Spleen (tissue), 13 donors: ENCODE measurements at places on chromosomes 5 and 9.

DNA sequence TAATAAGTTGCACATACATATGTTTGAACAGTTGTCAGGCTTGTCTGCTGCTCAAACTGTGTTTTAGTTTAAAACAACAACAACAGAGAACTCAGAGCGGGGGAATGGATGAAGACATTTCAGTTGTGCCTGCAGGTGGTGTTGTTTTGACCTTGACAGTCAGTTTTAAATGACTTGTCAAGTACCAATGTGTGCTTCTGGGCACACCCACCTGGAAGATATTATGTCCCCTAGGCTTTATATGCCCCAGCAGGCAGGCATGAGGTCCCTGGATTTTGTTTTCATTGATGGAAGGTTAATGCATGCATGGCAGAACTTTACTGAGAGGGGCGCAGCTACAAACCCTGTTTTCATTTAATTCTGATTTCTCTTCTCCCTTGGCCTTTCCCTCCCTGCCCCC is 84.6 kb downstream of the AOPEP start:
- H3K27me3 ChIP-seq: no peaks in the 10 kb centered on the region
- no peaks in the 10 kb centered on the region for H3K36me3 ChIP-seq
- H3K4me3 ChIP-seq: no peak overlapping the region
- no peaks in the 10 kb centered on the region for H3K4me1 ChIP-seq

- no peaks in the 10 kb centered on the region for H3K36me3 ChIP-seq
- no peak overlapping the region for H3K27ac ChIP-seq
- no peaks in the 10 kb centered on the region for H3K27me3 ChIP-seq
- no peak overlapping the region for H3K4me3 ChIP-seq
- no peak for DNase-seq
These were observed 114.4 kb upstream of the PPP1R26 start for GRCh38 chr9:135365013-135365768.

DNA sequence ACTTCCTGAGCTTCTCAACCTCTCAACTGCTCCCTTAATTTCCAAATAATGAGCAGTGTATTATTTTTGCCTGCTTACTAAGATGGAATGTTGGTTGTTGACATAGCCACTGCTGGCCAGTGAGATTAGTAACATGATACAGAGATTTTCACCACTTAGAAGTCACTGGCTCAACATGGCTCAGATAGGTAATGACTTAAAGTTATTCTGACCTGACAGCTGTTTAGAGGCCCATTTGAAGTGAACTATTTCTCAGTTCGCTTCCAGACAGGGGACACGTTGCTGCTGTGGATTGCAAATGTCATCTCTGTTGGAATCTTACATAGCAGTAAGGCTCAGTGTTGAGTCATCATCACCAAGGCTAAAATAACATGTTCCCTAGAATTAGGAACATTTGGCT is 490.2 kb downstream of the TLE4 start:
- no peaks in the 10 kb centered on the region for H3K36me3 ChIP-seq
- no peak overlapping the region for H3K27ac ChIP-seq
- no peaks in the 10 kb centered on the region for H3K27me3 ChIP-seq

GRCh38 chr9:133202688-133203453 is 6.2 kb downstream of the OBP2B start:
- H3K4me3 ChIP-seq: no peak overlapping the region
- DNase-seq: peak; percentile 28
- no peak overlapping the region for H3K27ac ChIP-seq
- H3K4me1 ChIP-seq: no peaks in the 10 kb centered on the region
- H3K27me3 ChIP-seq: no peaks in the 10 kb centered on the region

DNA sequence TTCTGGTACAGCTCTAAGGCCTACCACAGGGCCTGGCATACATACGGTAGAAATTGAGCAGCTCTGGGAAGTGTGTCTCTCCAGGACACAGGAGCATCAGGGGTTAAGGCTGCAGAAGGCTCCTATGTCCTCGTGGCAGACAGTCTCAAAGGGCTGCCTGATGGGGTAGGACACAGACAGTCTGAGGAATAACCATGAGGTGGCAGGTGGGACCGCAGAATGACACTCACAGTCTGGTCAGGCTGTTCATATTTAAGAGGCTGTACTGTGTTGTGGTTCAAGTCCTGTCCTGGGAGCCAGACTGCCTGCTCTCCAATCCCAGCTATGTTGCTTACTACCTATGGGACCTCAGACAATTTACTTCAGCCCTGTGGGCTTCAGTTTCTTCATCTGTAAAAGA is 217.1 kb downstream of the TRIM32 start:
- no peaks in the 10 kb centered on the region for H3K4me1 ChIP-seq
- no peak overlapping the region for H3K27ac ChIP-seq
- H3K4me3 ChIP-seq: no peak overlapping the region
- no peaks in the 10 kb centered on the region for H3K36me3 ChIP-seq
- no peaks in the 10 kb centered on the region for H3K27me3 ChIP-seq

DNA sequence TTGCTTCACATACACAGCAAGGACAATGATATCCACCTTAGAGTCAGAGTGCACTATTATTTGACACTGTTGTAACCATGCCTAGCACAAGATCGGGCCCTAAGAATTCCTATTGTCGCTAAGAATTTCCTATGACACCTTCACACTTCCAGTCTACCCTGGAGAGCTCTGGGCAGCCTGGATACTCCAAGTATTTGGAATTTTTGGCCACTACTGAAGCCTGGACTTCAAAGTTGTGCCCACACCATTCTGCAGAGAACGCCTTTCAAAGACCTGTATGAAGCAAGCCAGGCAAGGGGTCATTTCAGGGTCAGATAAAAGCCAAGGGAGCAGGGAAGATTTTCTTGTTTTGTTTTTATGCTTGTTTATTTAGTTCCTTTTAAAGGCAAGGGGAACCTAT is 179.7 kb downstream of the PAPPA start:
- H3K27ac ChIP-seq: no peak overlapping the region
- no peak for DNase-seq
- H3K4me3 ChIP-seq: no peak overlapping the region

DNA sequence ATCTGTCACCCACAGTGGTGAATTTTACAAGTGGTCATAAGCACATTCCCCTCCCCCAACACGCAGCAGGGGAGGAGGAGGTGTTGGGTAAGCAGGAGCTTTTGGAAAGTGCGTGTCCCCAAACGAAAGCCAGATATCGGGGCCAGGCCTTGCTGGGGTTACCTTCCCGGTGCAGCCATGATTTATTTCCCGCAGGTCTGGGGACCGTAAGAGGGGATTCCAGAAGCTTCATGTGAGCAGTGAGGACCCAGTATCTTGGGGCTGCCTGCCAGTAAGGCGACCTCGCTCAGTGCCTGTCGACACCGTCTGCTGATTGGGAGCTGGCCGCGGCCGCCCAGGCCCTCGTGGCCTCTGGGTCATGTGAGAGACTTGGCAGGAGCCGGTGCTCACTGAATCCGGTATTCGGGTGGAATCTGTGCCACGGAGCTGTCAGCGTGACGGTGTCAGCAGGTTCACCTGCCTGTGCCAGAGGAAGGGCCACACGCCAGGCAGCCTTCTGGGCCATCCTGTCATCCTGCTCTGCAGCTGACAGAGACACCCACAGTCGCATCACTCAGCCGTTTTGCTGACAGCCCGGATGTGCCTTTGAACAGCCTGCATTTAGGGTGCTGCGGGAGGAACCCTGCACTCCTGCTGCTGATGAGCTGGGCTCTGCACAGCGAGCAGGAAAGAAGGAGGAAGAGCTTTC is 37.3 kb downstream of the SEC61B start:
- H3K27me3 ChIP-seq: no peaks in the 10 kb centered on the region
- DNase-seq: peak; percentile 87
- peaks cover 12% of the 10 kb centered on the region for H3K4me1 ChIP-seq
- H3K27ac ChIP-seq: peak overlapping the region; percentile 29
- no peaks in the 10 kb centered on the region for H3K36me3 ChIP-seq

DNA sequence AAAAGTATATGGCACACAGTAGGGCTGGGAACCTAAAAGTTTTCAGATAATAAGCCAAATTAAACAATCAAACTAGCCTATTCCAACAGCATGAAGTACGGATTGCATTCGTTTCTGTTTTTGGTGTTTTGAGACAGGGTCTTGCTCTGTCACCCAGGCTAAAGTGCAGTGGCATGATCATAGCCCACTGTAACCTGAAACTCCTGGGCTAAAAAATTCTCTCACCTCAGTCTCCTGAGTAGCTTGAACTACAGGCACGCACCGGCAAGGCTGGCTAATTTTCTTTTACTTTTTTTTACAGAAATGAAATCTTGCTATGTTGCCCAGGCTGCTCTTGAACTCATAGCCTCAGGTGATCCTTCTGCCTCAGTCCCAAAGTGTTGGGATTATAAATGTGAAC is 5.2 kb downstream of the RFX3 start:
- no peak overlapping the region for H3K27ac ChIP-seq
- DNase-seq: no peak
- H3K4me1 ChIP-seq: peaks cover 58% of the 10 kb centered on the region

- peak overlapping the region; percentile 79 for H3K27ac ChIP-seq
- no peak for DNase-seq
- no peaks in the 10 kb centered on the region for H3K36me3 ChIP-seq
- H3K4me3 ChIP-seq: peak overlapping the region; percentile 31
- peaks cover 27% of the 10 kb centered on the region for H3K4me1 ChIP-seq
These were observed 1.3 kb downstream of the GPSM1 start for GRCh38 chr9:136328622-136329041.

- no peaks in the 10 kb centered on the region for H3K36me3 ChIP-seq
- peak overlapping the region; percentile 80 for H3K4me3 ChIP-seq
- peak overlapping the region; percentile 13 for H3K27ac ChIP-seq
These were observed 1.7 kb downstream of the GOLM1 start for GRCh38 chr9:86097510-86098224.

- no peaks in the 10 kb centered on the region for H3K27me3 ChIP-seq
- H3K4me1 ChIP-seq: peaks cover 26% of the 10 kb centered on the region
- no peak overlapping the region for H3K4me3 ChIP-seq
- H3K27ac ChIP-seq: no peak overlapping the region
- no peak for DNase-seq
These were observed 86.2 kb upstream of the HSPA9 start for GRCh38 chr5:138661291-138661960.

GRCh38 chr9:14365670-14366069 is 51.7 kb upstream of the NFIB start:
- no peaks in the 10 kb centered on the region for H3K36me3 ChIP-seq
- H3K27ac ChIP-seq: no peak overlapping the region
- no peak overlapping the region for H3K4me3 ChIP-seq

DNA sequence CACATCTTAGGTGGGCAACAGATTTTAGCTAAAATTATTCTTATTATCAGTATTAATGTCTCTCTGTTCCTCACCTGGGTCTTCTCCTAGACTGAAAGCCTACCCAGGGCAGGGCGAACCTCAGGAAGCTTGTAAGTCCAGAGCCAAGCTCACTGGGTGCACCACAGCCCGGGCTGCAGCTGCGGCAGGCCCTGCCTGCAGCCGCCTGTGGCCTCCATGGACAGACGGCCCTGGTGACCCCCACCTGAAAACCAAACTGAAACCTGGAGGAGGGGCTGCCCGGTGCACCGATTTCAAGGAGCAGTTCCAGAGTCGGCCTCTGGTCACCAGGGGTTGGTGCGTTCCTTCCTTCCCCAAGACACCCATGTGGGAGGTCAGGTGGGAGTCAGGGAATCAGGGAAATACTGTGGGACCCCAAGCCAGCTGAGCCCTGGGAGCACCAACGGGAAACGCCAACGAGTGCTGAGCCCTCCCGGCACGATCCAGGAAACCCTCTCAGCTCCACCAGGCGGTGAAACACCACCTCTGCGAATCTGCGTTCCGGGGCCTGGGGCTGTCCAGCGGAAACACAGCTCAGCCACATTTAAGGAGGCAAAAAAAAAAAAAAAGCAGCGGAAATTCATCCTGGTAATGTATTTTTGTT is 68.6 kb upstream of the PPP1R26 start:
- H3K27ac ChIP-seq: no peak overlapping the region
- DNase-seq: peak; percentile 64
- no peaks in the 10 kb centered on the region for H3K36me3 ChIP-seq

DNA sequence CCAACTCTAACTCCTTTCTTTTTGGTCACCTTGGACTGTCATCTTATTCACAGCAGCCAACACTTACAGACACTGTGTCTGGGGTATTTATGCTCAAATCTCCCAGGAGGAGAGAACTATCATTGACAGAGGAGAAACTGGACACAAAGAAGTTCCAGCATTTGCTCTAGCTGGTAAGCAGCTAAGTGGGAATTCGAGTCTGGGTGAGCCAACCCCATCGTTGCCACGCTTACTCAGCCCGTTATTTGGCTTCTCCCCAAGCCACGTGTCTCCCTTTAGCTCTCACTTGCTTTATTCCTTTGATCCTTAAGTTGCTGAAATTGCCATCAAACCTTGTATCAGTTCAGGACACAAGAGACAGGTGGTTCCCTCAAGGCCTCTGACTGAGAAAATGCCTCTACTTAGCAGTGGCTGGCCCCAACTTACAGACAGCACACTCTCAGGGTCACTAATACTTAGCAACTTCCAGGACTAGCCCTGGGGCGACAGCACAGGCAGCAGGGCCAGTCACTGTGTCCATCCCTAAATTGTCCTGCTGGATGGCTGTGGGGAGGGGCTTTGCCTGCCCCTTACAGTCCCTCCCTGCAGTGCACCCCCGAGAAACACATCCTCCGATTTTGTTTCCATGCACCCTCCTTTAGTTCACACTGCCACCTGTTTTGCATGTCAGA is 1.4 kb downstream of the SLC36A2 start:
- no peaks in the 10 kb centered on the region for H3K4me1 ChIP-seq
- no peak overlapping the region for H3K27ac ChIP-seq

DNA sequence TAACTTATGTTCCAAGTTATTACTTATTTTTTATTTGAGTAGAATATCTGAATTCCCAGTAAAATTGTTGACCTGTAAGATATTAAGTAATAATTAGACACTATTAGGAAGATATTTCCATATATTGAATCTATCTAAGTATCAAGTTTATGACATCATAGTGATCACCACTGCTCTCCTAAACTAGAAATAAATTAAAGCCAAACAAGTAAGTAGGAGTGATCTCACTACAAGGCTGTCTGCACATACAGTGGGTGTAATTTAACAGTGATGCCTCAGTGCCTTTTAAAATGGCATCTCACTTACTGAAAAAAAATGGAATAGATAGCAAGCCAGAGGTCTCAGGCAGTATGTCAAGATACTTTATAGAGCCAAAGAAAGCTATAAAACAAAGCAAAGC is 789.6 kb downstream of the KCTD16 start:
- H3K27me3 ChIP-seq: no peaks in the 10 kb centered on the region
- no peak overlapping the region for H3K27ac ChIP-seq
- no peak overlapping the region for H3K4me3 ChIP-seq
